ENCODE measurements at places on chromosomes 6 and 20.
A peak's percentile ranks its signal among the peaks of the same experiment; 100 is the strongest.

DNA sequence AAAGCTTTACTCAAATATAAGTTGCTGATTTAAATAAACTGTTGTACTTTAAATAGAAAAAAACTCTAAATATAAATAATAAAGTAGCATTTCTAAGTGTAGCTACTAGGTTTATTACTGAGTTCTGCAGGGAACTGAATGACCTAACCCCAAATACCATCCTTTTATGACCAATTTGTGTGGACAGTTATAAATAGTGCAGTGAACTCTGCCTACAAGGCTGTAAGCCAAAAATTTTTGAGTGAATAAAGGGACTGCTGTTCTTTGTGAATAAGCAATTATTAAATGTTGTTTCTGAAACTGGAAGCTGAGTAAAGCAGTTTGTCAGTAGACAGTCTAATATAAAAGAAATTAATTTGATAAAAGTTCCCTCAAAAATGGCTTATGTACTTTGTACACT lies 90.8 kb upstream of the ELOVL5 start:
- no peak for DNase-seq

- no peak for DNase-seq
Measured at GRCh38 chr6:116251568-116252384, 2.1 kb downstream of the TSPYL4 start.

GRCh38 chr6:22512686-22513427 lies 56.5 kb upstream of the HDGFL1 start:
- no peak for DNase-seq

- DNase-seq: no peak
Measured at GRCh38 chr6:105952772-105953690, 133.1 kb upstream of the PRDM1 start.

- no peak for DNase-seq
Measured at GRCh38 chr20:41892031-41892430, 273.9 kb upstream of the CHD6 start.

- peak; percentile 79 for DNase-seq
Measured at GRCh38 chr20:38601216-38602184, at the start of gene ARHGAP40. Gene ARHGAP40, plus strand, starts transcription at chr20:38601809.

DNA sequence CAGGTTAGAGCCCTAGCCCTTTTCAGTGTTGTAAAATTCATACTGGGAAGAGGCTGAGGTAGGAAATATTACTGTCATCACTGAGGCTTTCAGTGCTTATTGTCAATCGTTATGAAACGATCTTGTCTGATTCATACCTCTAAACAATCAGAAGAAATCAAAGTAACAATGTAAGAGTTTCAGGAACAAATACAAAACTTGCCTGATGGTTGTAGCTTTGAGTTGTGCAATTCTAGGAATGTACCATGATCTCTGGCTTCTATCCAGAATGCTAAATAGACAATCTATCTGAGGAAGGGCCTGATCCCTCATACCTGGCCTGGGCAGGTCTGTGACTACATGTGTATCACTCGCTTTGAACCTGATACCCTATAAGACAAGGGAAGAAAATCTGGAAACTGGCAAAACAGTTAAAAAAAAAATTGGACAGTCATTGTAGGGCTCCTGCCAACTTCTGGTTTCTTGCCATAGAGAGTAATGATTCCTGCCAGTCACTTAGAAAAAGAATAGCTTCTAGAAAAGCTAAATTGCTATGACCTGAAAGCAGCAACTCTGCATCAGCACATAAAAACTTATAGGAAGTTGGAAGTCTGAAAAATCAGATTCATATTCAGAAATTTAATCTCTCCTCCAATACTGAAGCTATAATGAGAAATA lies 234.7 kb downstream of the BTBD9 start:
- DNase-seq: no peak

GRCh38 chr6:45001663-45002062 lies 326.5 kb upstream of the RUNX2 start:
- no peak for DNase-seq

DNA sequence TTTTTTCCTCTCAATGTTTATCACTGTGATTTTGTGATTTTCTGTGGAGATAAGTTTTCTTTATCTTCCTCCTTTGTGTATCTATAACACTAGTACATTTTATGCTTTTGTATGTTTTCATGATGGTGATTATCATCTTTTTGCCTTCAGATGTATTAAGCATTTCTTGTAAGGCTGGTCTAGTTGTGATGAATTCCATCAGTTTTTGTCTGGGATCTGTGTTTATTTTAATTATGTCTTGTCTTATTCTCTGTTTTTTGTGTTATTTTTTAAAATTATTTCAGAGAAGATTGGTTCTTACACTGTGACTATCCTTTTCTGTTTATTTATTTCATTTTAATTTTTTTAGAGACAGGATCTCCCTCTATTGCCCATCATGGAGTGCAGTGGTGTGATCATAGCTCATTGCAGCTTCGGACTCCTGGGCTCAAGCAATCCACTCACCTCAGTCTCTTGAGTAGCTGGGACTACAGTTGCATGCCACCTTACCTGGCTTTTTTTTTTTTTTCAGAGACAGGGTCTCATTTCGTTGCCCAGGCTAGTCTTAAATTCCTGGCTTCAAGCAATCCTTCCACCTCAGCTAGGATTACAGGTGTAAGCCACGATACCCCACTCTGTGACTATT lies 187.4 kb downstream of the SLC16A10 start:
- no peak for DNase-seq

- no peak for DNase-seq
Measured at GRCh38 chr6:2528156-2528555, 222.6 kb downstream of the MYLK4 start.

DNA sequence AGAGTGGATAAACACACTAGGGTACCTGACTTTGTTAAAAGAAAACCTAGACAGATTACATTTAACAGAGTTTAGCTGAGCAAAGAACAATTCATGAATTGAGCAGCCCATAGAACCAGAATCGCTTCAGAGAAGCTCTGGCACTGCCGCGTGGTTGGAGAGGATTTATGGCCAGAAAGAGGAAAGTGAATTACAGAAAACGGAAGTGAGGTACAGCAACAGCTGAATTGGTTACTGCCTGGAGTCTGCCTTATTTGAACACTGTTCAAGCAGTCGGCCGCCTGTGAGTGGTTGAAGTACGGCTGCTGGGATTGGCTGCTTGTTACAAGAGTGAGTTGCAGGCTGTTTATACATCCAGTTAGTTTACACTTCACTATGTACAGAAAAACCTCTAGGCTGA lies 253.8 kb upstream of the CDYL start:
- no peak for DNase-seq

DNA sequence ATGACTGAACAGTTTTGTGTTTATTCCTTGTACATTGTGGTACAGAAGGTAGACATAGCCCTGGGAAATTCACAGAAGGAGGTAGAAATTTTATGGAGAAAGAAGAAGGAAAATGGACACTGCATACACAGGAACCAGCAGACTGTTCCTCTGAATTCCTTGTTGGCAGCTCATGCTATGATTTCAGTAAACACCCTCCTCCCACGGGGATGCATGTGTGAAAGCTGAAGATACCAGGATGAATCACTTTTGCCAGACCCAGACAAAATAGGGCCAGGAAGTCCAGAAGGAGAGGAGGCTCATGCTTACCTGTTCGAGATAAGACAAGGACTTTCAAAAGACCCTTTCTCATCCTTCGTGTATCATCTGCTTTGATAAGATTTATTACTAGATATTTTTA lies 110.3 kb upstream of the GGTLC1 start:
- no peak for DNase-seq

- peak; percentile 94 for DNase-seq
Measured at GRCh38 chr6:160030103-160030502, 61.2 kb downstream of the IGF2R start.

DNA sequence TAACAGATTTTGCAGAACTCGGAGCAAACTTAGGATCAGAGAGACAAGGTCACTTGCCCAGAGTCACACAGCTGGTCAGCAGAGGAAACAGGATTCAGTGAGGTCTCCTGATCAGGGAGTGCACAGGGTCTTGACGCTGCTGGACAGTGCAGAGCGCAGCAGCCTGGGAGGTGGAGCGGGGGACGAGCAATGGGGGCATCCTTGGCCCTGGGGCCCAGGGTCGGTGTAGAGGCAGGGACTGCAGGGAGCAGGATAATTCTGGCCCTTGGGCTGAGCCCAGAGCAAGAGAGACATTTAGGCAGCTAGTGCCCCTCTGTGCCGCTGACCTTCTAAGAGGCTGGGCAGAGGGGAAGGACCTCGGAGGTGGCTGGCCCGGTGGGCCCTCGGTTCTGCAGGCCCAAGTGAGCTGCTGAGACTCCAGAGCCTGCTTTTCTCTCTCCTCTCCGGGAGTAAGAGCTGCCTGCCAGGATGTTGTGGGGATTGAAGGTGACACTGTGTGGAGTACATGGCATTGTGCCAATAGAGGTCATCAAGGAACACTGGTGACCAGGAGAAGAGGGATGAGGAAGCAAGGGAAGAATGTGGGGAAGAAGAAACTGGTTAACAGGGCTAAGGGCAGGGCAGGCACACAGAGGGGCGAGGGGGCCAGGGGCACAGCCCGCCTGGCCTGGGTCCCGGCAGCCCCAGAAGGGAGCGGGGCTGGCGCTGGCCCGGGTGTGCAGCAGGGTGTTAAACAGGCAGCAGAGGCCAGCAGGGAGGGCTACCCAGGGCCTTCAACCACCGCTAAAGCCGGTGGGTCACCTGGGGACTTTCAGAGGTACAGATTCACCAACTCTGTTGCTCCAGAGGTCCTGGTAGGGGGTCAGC lies 122.0 kb downstream of the AGPAT4 start:
- DNase-seq: no peak

GRCh38 chr6:4849226-4850022 lies 73.2 kb downstream of the CDYL start:
- DNase-seq: no peak

GRCh38 chr6:101290346-101290745 lies 103.2 kb upstream of the GRIK2 start:
- DNase-seq: no peak

DNA sequence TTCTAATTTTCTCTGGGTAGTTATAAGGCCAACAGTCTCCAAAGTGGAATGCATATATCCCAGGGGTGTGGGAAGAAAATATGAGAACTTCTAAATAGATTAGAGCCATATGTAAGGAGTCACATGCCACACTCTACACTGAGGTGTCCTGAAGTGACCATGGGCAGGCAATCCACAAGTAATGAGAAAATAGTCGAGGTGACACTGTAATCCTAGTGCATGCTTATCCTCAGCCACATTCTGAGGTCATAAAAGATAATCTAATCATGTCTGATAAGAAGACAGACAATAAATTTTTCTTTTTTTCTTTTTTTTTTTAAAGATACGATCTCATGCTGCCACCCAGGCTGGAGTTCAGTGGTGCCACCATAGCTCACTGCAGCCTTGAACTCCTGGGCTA lies 62.2 kb downstream of the CD164 start:
- DNase-seq: no peak

DNA sequence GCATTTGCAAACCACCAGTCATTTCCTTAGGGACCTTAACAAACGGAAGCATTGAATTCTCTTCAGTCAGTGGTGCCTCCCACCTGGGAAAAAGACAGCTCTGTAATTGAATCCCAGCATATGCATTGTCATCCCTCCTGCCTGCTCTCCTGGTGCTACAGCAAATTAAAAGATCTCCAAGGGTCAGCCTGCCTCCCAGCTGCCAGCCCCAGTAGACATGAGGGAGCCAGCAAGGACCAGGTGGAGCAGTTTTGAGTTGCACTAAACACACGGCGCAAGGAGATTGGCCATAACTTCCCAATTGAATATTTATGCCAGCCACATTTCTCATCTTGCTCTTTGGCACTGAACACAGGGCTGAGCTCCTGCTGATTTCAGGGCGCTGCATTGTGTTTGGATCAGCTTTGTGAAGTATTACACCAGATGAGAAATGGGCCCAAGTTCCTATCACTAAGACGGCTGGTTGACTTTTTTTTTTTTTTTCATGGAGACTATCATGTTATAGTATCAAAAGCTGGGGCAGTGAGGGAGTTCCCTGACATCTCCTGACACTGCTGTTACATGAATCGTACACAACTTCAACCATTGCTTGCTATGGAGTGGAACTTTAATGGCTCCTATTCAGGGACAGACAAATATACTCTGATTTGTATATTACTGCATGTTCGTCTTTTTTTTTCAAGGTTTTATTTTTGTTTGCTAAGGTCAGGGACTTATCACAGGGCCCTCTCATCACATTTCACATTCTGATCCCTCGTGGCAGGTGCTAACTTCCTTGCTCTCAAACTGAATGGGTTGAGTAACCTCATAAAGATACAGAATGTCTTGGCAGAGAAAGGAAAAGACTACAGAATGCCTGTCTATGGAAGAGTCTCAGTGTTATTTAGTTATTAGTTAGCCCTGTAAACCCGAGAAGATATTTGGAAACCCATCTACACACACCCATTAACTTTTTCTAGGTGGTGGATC lies 191.1 kb downstream of the EYA4 start:
- no peak for DNase-seq

DNA sequence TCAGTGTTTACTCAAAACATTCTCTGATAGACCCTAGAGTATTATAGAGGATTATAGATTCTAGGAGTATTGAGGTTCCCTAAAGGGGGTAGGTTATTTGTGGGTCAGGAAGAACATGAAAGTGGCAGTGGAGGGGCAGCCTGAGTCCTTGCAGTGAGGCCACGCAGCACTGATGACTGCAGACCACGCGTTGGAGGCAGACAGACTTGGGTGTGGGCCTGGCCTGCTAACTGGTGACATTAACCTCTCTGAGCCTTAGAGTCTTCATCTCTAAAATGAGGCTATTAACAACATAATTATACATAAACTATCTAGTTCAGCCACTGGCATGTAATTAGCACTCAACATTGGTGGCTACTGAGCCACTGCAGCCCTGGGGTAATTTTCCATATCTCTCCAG lies 16.1 kb downstream of the MTCL3 start:
- no peak for DNase-seq

DNA sequence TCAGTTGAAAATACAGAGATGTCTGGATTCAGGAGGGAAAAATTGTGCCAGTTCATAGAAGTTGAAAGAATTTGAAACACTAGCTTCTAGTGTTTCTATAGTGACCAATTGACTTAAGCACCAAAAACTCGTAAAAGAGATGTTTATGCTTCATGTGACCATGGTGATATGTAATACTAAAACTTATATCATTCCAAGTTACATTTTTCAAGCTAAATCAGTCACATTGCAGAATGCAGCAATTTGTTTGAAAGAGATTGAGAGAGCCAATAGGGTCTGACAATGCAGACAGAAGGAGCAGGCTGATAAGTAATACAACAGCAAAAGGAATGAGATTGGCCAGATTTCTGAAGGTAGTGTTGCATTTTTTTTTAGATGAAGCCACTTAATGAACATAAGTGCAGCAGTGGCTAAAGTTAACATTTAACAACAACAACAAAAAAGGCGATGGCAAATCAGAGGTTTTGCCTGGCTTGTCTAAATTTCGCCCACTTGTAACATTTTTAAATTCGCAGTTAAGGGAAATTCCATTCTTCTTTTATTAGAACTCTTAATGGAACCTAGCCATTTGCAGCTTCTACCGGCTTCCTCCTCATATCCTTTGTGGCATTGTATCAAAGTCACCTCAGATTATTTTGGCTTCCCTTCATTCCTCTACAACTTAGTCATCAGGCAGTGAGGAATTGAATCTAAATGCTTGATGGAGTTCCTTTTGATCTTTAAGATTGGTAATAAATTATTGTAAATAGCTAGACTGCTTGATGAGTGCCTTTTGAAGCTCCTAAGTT lies 484.0 kb upstream of the SOX4 start:
- DNase-seq: no peak

GRCh38 chr20:11753155-11753554 lies 164.5 kb upstream of the BTBD3 start:
- no peak for DNase-seq

- DNase-seq: no peak
Measured at GRCh38 chr6:83270971-83271719, 78.0 kb downstream of the RWDD2A start.

GRCh38 chr6:89368107-89368506 lies 15.6 kb upstream of the UBE2J1 start:
- DNase-seq: no peak

GRCh38 chr6:136517582-136517981 lies 32.6 kb downstream of the MAP7 start:
- no peak for DNase-seq

Measured in left lung (tissue), 14 donors.